ENCODE measurements at places on chromosomes 4 and X.

DNA sequence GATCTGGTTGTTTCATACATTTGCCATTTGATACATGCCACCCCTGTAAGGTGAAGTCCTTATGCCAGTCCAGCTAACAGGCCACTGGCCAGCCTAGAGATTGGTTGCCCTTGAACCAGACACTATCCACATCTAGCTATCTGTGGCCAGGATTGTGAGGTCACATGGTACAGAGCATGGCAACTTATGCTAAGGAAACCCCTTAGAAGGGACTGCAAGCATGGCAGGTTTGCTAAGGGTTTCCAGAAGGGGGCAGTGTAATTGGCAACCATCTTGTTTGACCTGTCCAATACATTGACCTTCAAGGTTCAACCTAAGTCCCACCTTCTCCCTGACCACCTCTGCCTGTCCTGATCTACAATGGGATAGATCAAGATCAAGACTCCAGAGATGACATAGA lies 47.5 kb downstream of the SMC1A start:
- DNase-seq = no peak

GRCh38 chr4:121144021-121144420 lies 20.1 kb downstream of the TNIP3 start:
- no peak for DNase-seq

DNA sequence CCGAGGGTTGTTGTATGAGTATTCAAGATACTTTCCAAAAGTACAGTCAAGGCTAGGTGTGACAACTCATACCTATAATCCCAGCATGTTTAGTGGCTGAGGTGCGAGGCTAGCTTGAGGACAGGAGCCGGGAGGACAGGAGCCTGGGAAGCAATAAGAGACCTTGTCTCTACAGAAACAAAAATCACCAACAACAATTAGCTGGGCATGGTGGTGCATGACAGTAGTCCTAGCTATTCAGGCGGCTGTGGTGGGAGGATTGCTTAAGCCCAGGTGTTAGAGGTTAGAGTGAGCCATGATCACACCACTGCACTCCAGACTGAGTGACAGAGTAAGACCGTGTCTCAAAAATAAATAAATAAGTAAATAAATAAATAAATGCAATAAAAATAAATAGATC lies 91.6 kb downstream of the TLL1 start:
- DNase-seq = no peak

DNA sequence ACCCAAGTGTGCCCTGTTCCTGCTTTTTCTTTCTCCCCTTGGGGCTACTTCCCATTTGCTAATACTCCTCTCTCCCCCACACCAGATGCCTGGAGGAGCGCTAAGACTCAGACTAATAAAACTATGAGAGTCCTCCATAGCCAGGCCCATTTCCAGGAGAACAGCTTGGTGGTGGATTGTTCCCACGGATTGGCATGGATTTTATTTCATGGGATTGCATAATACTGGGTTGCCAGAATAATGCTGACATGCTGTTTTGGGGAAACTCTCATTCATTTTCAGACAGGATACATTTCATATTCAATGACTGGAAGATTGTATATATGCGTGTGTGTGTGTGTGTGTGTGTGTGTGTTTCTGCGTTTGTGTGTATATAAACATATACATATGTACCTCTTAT lies 447.5 kb upstream of the PITX2 start:
- DNase-seq = no peak

DNA sequence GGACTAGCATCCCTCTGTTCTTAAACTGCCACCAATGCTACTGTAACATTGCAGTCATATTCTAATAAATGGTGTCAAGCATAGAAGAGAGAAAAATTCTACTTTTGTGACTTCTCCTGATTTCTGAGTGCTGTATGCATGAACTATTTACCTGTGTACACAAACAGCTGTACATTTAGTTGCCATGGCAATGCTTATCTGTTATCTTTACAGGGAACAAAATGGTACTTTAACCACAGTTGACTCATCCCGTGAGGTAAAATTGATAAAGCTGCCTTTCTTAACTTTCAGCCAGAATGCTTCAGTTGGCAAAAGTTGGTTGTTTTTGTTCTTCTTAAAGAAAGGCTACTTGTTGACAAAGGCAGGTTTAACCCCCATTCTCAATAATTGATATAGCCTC lies 587.5 kb upstream of the MAGEB2 start:
- no peak for DNase-seq

- DNase-seq = no peak
Observed at GRCh38 chr4:72814241-72814640, 245.2 kb upstream of the ADAMTS3 start.

GRCh38 chr4:38205261-38205660 lies 245.1 kb downstream of the PTTG2 start:
- no peak for DNase-seq

GRCh38 chr4:25908491-25908901 lies 5.5 kb upstream of the SMIM20 start:
- DNase-seq = no peak

- DNase-seq = no peak
Observed at GRCh38 chr4:135015771-135016170, 814.2 kb upstream of the PABPC4L start.

DNA sequence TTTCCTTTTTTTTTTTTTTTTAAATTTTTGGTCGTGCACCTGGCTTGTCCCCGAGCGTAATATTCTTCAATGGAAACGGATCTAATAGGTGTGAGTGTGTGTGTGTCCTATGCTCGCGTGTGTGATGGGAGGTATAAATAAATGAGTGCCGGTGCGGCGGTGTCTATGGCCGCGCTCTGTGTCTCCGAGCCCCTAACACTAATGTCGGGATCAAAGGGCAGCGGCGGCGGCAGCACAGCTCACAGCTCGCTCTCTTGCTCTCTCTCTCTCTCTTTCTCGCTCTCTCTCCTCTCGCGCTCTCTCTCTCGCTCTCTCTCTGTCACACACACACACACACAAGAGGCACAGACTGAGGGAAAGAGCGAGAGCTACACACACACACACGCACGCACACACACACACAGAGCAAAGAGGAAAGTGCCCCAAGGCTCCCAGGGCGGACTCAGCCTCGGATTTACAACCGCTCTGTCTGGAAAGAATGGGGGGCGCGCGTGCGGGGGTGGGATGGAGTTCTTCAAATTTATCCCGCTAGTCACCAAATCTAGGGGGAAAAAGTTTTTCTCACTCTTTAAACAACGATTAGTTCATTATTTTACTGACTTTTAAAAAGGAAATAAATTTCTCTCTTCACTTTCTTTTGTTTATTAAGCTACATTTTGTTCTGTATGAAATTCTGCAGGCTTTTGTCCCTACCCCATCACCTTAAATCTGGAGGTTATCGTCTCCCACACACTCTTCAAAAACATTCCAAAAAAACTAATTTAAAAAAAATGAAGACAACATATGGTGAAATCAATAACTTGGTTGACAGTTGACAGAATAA lies at the start of gene ZNF827:
Gene ZNF827, minus strand, starts transcription at position 206 of the 823 bp plus-strand sequence. CDS start 416 bp downstream, outside the sequence.
- DNase-seq = peak; percentile 61

- no peak for DNase-seq
Observed at GRCh38 chrX:153557618-153558355, 40.3 kb downstream of the ATP2B3 start.

- no peak for DNase-seq
Observed at GRCh38 chrX:134172588-134173259, 64.3 kb upstream of the CCDC160 start.

DNA sequence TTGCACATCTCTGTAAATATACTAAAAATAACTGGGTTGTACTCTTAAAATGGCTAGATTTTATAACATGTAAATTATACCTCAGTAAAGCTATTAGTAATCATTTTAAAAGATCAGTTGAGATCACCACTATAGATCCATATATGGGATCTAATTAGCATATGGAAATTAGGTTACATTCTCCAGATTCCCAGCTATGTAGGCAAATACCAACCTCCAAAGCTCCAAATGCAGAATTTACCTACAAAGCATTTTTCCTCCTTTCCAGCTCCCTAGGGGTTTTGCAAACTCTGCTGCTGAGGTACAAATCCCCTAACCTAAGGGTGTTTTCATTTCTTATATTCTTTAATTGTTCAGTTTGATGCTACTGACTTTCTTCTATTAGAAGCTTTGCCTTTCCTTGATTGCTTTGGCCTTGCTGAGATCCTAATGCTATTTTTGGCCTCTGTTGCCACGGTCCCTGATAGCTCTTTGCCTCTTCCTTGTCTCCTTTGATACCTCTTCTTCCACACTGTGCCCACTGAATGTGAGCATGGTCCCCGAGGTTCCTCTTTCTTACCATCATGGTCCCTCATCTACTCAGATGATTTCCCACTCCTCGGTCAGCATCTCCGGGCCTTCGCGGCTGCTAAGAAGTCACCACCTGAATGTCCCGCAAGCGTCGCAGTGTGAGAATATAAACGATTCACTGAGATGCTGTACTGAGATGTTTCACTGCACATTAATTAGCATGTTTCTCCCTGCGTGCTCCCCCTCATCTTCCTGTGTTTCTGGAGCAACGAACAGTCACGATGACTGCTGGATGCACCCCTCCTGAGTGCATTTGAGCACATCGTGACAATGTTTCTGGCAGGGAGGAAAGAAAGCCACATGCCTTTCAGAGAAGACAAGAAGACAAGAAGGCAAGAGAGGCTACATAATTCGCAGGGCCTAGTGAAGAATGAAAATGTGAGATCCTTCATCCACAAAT lies 23.8 kb downstream of the ENPP6 start:
- DNase-seq = no peak

GRCh38 chr4:7806338-7807090 lies 133.1 kb downstream of the AFAP1 start:
- DNase-seq = no peak

All from NCI-H1092 (cell line).